Activated CD8-positive, alpha-beta memory T cell treated with anti-CD3 and anti-CD28 coated beads, Interleukin-2, amount 10 ng/mL, durations not matched to agents 7 days and 5 days (primary cell): ENCODE measurements at places on chromosomes 11 and 22. TPM values are rescaled to one million over a fixed set of nuclear protein-coding genes. Genes with fewer than 3 reads are reported as not detected.

- no peak for DNase-seq
These were observed 142.6 kb downstream of the ATXN10 start for GRCh38 chr22:45814198-45814597.

- no peak for DNase-seq
These were observed 4.3 kb downstream of the SMARCB1 start for GRCh38 chr22:23790819-23791737.

- no peak for DNase-seq
These were observed 24.7 kb downstream of the ALG9 start for GRCh38 chr11:111846636-111847035.

The NUP98 gene
- 106 TPM for total RNA-seq

The TRIM48 gene
- not detected for total RNA-seq

GRCh38 chr11:71251151-71251721 lies 1.1 kb downstream of the SHANK2 start:
- DNase-seq, result no peak

DNA sequence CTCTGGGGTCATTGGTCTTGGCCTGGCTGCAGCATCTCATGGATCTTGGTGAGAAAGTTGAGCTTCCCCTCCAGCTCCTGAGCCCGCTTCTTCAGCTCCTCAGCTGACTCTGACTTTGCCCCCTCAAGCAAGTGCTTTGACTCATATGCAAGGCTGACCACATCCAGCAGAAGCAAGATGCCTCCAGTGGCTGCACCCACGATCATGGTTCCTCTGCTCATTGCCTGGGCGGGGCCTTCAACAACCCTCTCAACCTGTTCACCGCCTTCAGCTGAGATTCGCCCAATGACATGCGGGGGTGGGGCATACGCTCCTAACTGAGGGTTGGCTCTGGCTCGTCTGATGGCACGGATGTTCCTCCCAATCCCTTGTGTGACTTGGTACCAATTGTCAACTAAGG lies 11.9 kb downstream of the APOL2 start:
- DNase-seq, result peak; percentile 64

GRCh38 chr11:12393691-12394090 lies 16.3 kb downstream of the PARVA start:
- DNase-seq, result no peak

DNA sequence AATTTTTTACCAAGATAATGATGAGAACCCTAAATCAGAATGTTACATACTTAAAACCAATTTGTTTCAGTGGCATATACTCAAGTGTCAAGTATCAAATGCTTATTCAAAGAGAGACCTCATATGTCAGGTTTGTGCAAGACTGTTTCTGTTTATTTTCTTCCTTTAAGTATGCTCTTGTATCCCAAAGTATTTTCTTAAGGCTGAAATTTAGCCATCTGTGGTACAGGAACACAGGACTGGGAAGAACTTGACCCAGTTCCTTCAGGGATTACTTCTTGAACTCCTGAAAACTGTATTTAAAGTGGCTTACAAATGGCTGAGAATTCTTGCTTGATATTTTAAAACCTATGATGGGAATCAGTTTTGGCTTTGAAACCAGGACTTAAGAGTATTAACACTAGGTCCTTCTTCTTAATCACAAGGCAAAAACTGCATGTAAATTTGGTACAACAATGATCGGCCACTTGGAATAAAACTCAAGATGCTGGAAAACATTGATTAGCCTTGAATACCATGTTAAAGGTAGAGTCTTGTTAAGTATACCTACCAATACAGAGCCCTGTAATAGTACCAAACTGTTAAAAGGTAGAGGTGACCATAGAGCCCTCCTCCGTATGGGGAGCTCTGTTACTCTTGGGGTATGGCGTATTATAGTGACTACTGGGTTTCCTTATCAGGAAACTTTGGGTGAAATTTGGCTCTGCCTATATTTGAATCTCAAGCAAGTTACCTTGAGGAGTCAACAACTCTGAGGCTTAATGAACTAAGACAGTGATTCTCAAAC lies 95.9 kb downstream of the BLID start:
- no peak for DNase-seq

GRCh38 chr11:21144531-21144930 lies 475.1 kb downstream of the NELL1 start:
- DNase-seq, result no peak

DNA sequence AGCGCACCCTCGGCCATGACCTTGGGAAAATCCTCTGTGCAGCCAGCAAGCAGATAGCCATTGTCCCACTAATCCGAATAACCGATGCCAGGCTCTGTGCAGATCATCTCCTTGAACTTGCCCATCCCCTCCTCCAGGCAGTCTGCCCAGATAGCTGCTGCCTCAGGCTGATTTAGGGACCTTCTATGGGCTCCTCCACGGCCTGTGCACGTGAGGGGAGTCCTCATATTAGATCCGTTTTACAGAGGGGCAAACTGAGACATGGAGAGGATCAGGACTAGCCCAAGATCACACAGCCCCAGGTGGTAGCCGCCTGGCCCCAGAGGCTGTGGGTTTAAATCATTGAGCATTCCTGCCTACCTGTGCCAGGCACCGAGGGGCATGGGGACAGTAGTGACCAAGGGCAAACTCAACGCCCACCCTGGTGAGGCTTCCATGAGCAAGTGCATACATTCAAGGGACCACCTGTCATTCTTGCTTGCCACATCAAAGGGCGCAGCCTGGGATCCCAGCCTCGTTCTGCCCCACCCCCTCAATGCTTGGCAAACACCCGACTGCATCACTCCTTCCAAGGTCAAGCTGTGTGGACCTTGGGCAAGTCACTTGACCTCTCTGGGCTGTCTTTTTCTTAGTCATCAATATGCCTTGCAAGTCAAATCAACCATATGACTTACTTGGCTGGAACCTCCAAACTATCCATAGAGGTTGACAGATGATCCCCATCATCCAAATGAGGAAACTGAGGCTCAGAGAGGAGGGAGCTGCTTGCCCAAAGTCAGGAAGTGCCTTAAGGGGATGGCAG lies 131.6 kb downstream of the MN1 start:
- DNase-seq, result no peak

The TESMIN gene
- total RNA-seq, result 3.3 TPM

The SCARF2 gene
- total RNA-seq, result 0.54 TPM

DNA sequence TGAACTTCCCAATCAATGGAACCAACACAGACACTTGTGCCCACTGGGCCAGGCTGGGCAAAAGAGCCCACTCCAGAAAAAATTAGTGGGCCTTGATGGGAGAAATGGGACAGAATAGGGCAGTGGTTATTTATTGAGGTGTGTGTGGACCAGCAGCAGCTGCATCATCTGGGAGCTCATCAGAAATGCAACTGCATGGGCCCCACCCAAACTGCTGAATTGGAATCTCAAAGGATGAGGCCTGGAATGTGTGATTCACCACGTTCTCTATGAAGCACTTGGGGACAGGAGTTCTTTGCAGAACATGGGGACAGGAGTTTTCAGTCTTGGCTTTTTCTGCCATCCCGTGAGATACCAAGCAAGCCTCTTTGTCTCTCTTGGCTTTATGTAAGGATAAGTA lies 255.6 kb upstream of the PLET1 start:
- no peak for DNase-seq

The OR52K1 gene
- total RNA-seq, result not detected

- DNase-seq, result no peak
These were observed 26.1 kb downstream of the SHISAL1 start for GRCh38 chr22:44286646-44287045.

The PRR33 gene
- total RNA-seq, result not detected

The APOL1 gene
- 55.6 TPM for total RNA-seq

DNA sequence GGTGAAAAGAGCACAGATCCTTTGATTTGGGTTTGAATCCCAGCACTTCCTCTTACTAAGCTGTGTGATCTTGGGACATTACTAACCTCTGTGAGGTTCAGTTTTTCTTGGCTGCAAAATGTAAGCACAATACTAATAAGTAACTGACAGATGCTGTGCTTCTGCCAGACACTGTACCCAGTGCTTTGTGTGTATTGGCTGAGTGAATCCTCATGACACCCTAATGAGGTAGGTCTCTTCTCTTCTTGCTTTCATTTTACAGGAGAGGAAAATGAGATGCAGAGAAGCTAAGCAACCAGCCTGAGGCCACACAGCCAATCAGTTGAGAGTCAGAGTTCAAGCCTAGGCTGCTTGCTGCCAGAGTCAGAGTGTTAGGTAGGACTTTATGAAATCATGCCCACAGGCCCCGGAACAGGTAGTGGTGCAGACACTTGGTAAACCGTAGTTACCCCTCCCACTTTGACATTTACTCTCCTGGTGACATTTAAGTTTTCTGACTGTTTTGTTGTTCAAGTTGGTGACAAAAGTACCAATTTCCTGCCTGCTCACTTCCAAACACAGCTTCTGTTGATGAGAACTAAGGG lies 21.2 kb downstream of the PTPRJ start:
- DNase-seq, result peak; percentile 96

GRCh38 chr11:19890308-19890707 lies 177.7 kb downstream of the NAV2 start:
- DNase-seq, result no peak

- DNase-seq, result peak; percentile 81
These were observed 1.4 kb downstream of the PCSK7 start for GRCh38 chr11:117230286-117230961.

The APOA4 gene
- not detected for total RNA-seq

The MMP26 gene
- total RNA-seq, result not detected

DNA sequence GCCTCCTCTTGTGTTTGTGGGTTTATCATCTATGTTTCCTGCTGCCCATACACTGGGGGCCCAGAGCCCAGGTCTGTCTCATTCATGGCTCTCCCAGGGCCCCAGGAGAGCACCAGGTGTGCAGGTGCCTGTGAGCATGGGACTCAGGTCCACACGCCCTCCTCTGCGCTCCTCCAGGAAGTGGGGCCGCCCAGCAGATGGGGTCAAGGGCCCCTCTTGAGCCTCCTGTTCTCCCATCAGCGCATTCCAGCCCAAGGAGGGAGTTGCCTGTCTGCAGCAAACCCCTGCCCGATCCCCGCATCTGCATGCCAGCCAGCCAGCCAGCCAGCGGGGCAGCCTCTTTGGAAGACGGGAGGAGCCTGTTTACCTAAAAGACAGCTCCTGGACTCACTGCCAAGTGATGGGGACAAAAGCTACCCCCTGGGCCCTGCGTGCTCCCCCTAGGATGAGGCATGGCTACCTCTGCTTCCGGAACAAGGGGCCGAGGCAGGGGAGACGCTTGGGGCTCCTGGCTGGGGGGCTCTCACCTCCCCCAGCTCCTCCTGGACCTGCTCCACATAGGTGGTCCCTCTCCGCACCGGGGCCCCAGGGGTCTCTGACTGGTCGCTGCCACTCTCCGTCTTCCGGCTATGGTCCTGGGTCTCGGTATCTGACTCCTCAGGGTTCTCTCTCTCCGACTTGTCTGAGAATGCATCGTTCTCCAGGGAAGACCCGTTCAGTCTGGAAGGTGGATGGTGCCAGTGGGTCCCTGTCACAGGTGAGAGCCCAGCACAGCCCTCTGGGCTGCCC lies 49.7 kb upstream of the CARS1 start:
- DNase-seq, result no peak

The MRGPRX3 gene
- total RNA-seq, result not detected

GRCh38 chr22:17743661-17744411 lies 30.4 kb downstream of the BID start:
- DNase-seq, result no peak

- DNase-seq, result no peak
These were observed 16.0 kb downstream of the PARVG start for GRCh38 chr22:44196731-44197131.

DNA sequence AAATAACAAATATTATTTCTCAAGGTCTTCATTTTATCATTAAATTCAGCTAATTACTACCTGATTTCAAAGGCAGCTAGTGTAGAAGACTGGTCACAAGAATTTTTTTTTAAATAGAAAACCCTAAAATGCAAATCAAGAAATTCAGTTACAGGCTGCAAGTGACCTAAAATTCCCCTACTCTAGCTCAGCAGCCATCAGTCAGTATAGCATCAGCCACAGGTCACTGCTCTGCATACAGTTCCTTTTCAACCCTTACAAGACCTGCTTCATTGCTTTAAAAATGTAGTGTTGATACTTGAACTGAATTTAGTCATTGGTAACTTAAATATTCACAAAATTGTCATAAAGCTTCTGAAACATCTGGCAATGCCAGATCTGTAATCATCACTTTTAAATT lies 9.5 kb upstream of the B3GNT6 start:
- no peak for DNase-seq

The LRP4 gene
- 0.16 TPM for total RNA-seq

GRCh38 chr11:33005175-33005574 lies 10.5 kb upstream of the DEPDC7 start:
- DNase-seq, result no peak

- no peak for DNase-seq
These were observed at the start of gene SLC17A6 for GRCh38 chr11:22337596-22338485. TSS of gene SLC17A6 (plus strand) at chr11:22338381. CDS start at chr11:22338534, 153 bp downstream.

GRCh38 chr11:69075421-69076128 lies 26.8 kb downstream of the TPCN2 start:
- no peak for DNase-seq

The OR51B5 gene
- total RNA-seq, result 0.47 TPM

- no peak for DNase-seq
These were observed 553.6 kb downstream of the BUD13 start for GRCh38 chr11:116219171-116219635.

The SEC14L3 gene
- not detected for total RNA-seq

The SMTNL1 gene
- total RNA-seq, result not detected

DNA sequence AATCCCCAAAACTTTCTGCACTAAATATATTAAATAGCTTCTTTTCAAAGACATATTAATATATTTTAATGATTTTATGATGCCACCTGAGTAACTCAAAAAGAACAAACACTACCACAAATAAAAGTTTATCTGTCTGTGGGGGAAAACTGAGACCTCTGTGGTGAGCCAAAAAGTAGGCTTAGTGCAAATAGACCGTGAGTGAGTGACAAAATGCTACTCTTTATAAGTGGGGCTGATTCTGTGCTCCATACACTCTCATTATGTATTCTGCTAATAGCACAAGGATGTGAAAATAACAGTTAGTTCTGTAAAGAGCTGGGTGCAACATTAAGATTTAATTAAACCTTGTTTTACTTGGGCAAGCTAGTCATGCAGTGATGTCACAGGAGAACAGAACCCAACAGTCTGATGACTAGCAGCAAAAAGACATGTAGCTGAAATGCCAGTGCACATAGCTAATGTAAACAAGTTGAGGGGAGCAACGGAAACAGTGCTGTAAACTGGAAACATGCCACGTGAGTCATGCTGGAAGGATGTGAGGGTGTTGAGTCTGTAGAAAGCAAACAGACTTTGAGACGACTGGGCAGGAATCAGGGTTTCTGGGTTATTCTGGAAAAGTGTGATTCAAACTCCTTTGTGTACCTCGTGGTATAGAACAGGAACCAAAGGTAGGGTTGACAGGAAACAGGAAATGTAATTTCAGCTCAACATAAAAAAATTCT lies 1130.4 kb downstream of the LRRC4C start:
- DNase-seq, result no peak

- DNase-seq, result peak; percentile 61
These were observed 678 bp downstream of the CD248 start for GRCh38 chr11:66315921-66316811.
